ENCODE measurements at places on chromosomes 3 and 15. TPM values are rescaled to one million over a fixed set of nuclear protein-coding genes. Genes with fewer than 3 reads are reported as not detected.

The PRICKLE2 gene
- 11.5 TPM for total RNA-seq

The LRRIQ4 gene
- total RNA-seq: not detected

The CHRM5 gene
- total RNA-seq: not detected

The XYLB gene
- 9.3 TPM for total RNA-seq

The SLC9A9 gene
- total RNA-seq: 23.7 TPM

The PDIA5 gene
- total RNA-seq: 83.7 TPM

The ADAMTS9 gene
- 32.9 TPM for total RNA-seq

Measured in adrenal gland (tissue), 19 donors.